ENCODE measurements at places on chromosomes 6 and 20.

DNA sequence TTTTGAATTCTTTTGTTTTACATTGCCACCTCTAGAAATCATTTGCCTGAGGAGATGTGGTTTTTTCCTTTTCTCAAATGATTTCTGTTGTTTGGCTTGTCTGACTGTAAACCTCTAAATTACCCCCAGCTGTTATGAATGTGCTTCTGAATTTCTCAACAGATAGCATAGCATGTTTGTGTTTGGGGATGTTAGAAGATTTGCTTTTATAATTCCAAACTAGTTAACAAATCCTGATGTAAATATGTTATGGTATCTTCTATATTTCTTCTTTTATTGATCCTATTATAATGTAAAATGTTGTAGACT lies 31.6 kb upstream of the EZR start:
- no peak for DNase-seq

DNA sequence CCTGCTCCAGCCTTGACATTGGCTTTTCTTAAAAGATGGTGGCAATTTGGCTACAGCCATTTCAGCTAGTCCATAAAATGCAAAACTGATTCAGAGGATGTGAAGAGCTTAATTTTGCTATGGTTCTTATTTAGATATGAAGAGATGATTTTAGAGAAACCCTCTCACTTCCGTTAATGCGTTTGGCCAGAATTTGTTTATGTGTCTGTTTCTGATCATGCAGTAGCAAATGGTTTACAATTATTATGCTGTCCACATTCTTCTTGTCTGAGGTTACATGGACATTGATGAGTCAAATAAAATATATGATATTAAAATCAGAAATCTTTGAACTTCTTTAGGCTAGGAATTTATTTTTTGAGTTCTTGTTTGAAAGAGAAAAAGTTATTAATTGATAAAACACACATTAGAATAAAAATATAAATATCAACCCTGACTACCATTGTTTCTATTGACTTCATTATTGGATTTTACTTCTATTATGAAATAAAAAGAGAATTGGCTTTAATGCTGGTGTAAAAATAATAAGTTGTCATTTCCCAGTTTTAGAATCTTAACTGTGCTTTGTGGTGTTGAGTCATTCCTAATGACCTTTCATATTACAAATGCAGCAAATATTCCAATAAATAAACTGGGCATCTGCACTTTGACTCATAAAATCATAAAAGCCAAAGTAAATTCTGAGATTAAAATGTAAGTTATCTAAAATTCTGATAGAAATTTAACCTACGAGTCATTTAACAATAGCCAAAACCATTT lies 1286.0 kb upstream of the GJE1 start:
- no peak for DNase-seq

- DNase-seq = no peak
Measured at GRCh38 chr6:168956141-168956838, 297.4 kb downstream of the THBS2 start.

DNA sequence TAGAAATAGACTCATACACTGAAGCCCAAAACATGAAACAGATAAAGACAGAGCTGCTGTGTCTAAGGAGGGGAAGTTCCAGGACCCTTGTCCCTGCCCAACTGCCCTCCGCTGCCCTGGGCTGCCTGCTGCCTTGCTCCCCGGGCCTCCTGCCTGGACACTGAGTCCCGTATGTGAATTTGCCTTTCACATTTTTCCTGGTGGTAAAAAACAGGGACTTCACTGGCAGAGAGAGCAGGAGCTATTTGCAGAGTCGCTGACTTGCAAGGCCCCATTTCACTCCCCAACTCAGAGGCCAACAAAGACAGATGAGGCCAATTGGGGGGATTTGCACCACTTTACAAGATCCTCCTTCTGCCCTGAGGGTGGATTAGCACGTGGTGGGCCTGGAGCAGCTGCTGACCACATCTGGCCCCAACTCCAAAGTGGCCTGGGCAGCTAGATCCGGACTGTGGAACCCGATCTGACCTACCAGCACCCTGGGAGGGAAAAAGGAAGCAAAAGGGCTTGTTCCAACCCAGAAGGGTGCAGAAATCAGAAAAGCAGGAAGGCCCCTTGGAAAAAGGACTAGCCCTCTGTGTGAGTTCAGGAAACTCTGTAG lies 61.4 kb downstream of the NOL4L start:
- DNase-seq = no peak

Data from NCI-H1694 (cell line).